Left lung (tissue), 14 donors: ENCODE measurements at places on chromosomes 1 and 21.
A peak's percentile ranks its signal among the peaks of the same experiment; 100 is the strongest.

- H3K36me3 ChIP-seq, result no peaks in the 10 kb centered on the region
- no peak overlapping the region for H3K4me3 ChIP-seq
- no peaks in the 10 kb centered on the region for H3K27me3 ChIP-seq
Measured at GRCh38 chr1:209651138-209651587, 1.1 kb downstream of the LAMB3 start.

DNA sequence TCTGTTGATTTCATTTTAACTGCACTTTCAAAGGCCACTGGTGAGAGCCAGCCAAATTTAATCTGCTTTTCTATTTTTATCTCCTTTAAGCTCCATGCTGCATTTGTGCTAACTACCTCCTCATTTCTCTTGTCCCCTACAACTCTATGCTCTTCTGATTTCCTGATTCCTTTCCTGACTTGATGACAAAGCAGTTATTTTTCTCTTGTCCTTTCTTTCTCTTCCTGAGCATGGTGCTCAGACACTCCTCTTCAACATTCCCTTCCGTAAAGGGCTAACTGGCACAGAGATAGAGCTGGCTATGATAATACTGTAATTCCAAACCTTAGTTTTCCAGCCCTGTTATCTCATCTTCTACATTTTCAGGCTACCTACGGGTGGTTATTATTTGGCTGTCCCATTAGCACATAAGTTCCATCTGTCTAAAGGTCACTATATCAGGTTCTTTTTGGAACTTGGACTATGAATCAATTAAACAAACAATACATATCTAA is 6.8 kb upstream of the BCAS2 start:
- H3K27ac ChIP-seq, result no peak overlapping the region
- H3K4me3 ChIP-seq, result no peak overlapping the region
- H3K4me1 ChIP-seq, result no peaks in the 10 kb centered on the region
- no peaks in the 10 kb centered on the region for H3K36me3 ChIP-seq
- DNase-seq, result no peak

DNA sequence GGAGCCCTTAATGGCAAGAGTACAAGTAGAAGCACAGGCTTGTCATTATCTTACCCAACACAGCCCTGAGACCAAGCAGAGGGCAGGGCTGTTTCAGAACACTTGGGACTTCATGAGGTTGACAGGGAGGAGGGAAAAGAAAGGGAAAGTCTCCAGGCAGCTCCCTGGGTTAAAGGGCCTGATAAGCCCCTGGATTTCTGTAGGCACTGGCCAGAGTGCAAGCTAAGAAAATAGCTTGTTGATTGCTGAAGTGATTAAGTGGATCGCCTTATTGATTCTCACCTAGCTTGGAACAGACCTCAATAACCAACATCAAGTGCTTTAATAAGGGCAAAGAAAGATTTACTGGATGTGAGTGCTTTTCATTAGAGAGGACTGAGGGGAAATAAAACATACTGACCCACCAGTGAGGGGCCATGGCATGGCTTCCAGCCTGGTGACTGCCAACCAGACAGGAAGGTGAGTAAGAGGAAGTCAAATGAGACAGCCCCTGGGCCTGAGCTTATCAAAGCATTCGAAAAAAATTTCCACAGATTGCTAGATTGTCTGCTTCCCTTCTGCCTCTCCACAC is 121.4 kb upstream of the NFIA start:
- no peaks in the 10 kb centered on the region for H3K4me1 ChIP-seq
- no peak overlapping the region for H3K4me3 ChIP-seq
- no peak overlapping the region for H3K27ac ChIP-seq
- no peaks in the 10 kb centered on the region for H3K27me3 ChIP-seq
- no peaks in the 10 kb centered on the region for H3K36me3 ChIP-seq

GRCh38 chr1:224182057-224182865 is 779 bp upstream of the DEGS1 start:
- no peaks in the 10 kb centered on the region for H3K27me3 ChIP-seq
- peaks cover 9% of the 10 kb centered on the region for H3K36me3 ChIP-seq
- H3K27ac ChIP-seq, result peak overlapping the region; percentile 94
- no peak for DNase-seq
- peaks cover 47% of the 10 kb centered on the region for H3K4me1 ChIP-seq
- H3K4me3 ChIP-seq, result peak overlapping the region; percentile 83
